ENCODE measurements at places on chromosomes 1 and 21.

DNA sequence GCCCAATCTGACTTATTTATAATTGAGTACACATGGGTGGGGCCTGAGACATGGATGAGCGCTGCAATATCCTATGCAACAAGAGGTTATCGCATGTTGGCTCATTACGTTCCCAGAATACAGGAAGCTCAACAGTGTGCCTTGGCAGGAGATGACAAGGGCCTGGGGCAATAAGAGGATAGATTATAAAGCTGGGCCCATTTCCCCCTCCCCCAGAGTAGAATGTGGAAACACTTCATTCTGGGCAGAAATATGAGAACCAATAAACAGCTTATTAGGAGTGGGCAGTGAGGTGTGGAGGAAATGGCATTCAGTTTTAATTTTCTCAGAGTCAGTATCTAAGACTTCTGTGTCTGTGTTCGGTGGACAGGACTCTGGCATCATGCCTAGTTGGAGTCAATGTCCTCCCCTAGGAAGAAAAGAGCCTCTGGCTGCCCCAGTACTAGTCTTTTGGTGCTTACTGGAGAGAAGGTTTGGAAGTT lies 92.8 kb downstream of the PIK3R3 start:
- no peak for DNase-seq

GRCh38 chr1:19800076-19800804 lies 524 bp upstream of the TMCO4 start:
- DNase-seq: no peak

GRCh38 chr1:185440877-185441276 lies 123.8 kb upstream of the IVNS1ABP start:
- no peak for DNase-seq

GRCh38 chr1:27931759-27932158 lies 3.0 kb upstream of the SMPDL3B start:
- no peak for DNase-seq

- no peak for DNase-seq
These were observed 113.5 kb downstream of the OMA1 start for GRCh38 chr1:58432851-58433668.

DNA sequence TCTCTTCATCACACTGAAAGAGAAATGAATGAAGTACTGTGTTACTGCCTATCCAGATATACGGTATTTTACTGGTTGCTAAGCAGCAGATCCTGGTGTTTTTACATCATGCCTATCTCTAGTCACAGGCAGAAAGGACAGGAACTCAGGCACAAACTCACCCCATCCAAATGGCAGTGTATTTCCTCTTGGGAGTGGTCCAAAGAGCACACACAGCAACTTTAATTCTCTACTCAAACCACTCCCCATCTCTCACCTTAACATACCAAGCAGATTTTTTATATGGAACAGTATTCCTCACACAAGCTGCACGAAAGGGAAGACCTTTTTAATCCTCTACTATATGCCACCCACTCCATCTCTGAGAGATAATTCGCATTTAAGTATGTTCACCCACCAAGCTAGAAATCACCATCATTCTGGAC lies 27.3 kb downstream of the EIF4G3 start:
- DNase-seq: no peak

DNA sequence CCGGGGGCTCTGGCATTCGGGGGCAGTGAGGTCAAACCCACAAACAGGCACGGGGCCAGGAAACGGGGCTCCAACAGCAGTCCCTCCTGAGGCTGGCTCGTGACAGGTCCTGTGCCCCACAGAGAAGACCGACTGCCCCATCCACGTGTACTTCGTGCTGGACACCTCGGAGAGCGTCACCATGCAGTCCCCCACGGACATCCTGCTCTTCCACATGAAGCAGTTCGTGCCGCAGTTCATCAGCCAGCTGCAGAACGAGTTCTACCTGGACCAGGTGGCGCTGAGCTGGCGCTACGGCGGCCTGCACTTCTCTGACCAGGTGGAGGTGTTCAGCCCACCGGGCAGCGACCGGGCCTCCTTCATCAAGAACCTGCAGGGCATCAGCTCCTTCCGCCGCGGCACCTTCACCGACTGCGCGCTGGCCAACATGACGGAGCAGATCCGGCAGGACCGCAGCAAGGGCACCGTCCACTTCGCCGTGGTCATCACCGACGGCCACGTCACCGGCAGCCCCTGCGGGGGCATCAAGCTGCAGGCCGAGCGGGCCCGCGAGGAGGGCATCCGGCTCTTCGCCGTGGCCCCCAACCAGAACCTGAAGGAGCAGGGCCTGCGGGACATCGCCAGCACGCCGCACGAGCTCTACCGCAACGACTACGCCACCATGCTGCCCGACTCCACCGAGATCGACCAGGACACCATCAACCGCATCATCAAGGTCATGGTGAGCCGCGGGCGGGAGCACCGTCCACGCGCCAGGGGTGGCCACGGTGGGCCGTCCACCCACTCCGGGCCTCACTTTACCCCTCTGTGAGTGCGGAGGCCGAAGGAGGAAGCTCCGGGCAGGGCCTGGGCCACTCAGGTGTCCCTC lies 14.2 kb downstream of the COL6A2 start:
- DNase-seq: no peak

- no peak for DNase-seq
These were observed 23.5 kb downstream of the LRRC8D start for GRCh38 chr1:89844241-89844807.

GRCh38 chr1:188070848-188071247 lies 1242.1 kb downstream of the PLA2G4A start:
- DNase-seq: no peak

DNA sequence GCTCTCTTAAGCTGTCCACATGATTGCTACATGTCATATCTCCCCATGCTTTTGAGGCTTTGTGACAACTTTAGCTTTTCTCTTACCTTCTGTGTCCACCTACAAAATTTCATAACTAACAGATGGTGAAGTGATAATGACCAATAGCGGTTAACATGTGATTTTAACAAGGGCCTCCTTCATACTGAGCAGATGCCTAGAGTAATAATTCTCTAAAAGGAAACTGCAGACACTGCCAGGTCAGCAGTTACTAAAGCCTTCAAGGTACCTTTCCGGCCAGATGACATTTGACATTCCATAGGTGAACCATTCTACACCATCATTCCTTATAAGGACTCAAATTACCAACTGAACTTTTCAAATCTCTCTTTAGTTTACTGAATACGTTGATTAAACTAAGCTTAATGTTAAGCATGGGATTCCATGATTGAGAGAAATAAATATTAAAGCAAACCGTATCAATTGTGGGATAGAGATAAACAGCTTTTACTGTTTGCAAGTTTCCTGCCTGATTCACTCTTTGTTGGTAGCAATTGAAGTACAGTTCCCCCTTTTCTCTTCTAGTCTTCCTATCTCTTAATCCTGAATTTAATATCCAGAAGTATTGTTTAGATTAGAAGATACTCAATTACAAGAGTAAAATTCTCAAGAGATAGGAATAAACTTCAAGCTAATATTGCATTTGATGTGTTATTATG lies 205.1 kb downstream of the PLA2G4A start:
- DNase-seq: no peak

DNA sequence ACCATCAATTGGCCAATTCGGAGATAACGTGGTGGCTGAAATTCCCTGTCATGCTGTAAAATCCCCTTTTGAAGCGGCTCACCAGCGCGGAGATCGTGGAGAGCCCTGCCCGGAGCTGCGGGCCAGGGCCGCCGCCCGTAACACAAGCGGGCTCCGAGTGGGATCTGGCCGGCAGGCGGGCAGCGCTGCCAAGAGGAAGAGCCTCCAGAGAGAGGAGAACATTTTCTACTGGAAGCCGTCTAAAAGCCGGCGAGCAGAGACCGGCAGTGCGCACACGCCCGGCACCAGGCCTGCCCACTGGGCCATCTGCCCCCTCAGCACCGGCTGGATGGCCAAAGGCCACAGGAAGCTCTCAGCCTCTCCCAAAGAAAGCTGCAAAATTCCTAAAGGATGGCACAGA lies 15.5 kb downstream of the SSBP3 start:
- DNase-seq: no peak

DNA sequence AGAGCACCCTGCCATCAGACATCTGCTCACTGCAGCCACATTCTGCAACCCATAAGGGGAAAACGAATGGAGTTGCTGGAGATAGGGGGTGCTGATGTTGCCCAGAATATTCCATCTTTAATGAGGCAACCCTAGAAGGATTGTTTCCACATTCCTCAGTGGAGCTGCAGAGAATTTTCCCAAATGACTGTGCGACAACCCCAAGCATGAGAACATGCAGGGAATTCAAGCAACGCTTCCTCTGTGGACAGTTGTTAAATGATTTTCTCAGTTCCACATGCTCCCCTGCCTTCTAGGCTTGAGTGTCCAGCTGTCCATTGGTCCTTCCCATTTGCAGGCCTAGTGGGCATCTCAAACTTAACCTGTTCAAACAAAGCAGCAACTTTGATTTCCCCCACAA lies 20.5 kb upstream of the UBL4B start:
- no peak for DNase-seq

- DNase-seq: no peak
These were observed 65.5 kb upstream of the WNT4 start for GRCh38 chr1:22208268-22208972.

DNA sequence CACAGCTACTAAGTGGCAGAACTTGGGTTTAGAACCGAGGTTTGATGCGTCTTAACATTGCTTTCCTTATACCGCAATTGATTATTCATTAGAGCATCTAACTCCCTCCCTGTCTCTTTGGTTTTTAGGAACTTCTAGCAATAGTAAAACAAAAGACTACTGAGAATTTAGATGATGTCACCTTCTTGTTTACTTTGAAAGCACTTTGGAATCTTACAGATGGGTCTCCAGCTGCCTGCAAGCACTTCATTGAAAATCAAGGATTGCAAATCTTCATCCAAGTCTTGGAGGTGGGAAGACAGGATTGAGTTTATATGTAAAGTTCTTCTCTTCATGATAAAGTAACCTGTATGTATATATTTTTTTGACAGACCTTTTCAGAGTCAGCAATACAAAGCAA lies 35.0 kb downstream of the ZYG11A start:
- DNase-seq: no peak

- no peak for DNase-seq
These were observed 161.8 kb downstream of the PCBP3 start for GRCh38 chr21:45805321-45805720.

DNA sequence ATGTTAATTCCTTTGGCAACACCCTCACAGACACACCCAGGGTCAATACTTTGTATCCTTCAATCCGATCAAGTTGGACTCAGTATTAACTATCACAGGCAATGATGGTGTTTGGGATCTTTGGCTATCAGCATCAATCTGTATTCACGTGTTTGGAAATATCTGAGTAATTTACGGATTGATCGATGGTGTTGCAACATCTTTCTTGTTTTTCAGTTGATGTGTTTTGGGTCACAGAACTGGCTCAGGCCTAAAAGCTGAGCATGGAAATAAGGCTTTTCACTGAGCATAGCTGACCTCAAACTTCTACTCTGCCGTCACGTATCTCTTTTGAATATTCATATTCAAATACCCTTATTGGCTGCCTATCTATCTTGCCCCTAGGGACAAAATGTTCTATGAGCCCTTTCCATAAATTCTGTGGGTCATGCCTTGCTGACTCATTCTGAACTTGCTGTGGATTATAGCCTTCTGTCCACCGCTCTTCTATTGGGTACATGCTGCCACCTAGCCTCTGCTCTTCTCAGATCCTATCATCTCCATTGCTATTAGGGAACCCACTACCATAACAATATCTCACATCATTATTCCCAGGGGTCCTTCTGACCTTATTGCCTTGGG lies 156.0 kb downstream of the PDE4B start:
- DNase-seq: no peak

GRCh38 chr1:241638909-241639622 lies 1.1 kb downstream of the CHML start:
- DNase-seq: no peak

DNA sequence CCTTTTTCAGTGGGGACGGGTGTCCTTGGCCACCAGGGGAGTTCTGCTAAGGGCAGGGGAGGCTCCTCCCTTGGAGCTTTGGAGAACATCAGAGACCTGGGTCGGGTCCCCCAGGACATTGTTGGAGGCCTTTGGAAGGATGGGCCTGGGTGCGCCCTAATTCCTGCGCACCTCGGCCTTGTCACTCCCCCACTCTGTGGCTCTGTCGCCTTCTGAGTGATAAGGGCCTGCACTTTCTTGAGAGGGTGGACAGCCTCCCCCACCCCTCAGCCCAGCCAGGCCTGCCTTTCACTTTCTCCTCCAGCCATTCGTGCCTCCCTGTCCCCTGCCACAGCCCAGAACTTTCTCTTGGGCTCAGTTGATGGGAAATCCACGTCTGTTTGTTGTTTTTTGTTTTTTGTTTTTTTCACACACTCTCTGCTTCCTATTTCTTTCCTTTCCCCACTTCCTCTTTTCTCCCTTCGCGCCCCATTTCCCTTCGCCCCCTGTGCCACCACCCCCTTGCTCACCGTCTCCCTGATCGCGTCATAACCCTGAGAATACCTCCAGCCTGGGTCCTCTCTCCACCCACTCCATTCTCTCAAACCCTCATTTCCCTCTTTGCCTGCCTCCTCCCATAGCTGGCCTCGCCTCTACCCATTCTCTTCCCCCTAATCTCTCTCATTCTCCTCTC lies 85.6 kb downstream of the PAX7 start:
- no peak for DNase-seq

- DNase-seq: no peak
These were observed 122.7 kb downstream of the UCHL5 start for GRCh38 chr1:192936313-192937018.

- DNase-seq: no peak
These were observed 19.9 kb upstream of the EVI5 start for GRCh38 chr1:92804721-92805201.

DNA sequence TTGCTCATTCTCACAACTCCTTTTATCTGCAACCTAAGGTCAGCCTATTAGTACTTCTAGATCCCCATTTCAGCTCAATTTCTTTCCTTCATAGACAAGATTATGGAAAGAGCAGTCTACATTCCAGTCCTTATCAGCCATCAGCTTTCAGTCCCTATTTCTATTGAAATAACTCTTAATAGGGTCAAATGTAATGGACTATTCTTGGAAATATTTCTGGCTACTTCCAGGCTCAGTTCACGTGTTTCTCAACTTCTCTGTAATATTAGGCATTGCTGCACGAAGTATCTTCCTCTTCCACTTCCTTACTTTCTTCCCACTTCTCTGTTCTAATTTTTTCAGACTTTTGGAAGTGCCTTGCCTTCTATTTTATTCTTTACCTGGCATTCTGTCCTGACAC lies 232.9 kb upstream of the USP25 start:
- DNase-seq: no peak

DNA sequence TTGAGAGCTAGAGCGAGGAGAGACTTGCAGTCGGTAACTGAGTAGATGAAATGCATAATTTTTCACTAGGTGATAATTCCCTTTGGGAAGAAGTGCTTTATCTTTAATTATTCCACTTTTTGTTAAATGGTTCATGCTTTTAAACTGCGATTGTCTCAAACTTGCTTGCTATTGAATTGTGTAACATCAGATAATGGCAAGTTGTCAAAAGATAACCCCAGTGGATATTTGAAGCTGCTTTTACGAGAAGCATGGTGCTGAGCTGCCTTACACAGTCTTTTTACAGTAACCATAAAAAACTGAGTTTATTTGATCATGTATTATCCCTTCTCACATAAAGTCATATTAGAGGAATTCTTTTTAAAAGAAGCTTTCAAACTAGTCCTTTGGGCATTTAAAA lies 30.2 kb downstream of the TMEM50B start:
- DNase-seq: no peak

- DNase-seq: no peak
These were observed 1.3 kb upstream of the ZBTB7B start for GRCh38 chr1:155001425-155001674.
